ENCODE measurements at places on chromosomes 4 and X.

GRCh38 chrX:136694431-136695087 is 46.6 kb downstream of the CD40LG start:
- DNase-seq: no peak

DNA sequence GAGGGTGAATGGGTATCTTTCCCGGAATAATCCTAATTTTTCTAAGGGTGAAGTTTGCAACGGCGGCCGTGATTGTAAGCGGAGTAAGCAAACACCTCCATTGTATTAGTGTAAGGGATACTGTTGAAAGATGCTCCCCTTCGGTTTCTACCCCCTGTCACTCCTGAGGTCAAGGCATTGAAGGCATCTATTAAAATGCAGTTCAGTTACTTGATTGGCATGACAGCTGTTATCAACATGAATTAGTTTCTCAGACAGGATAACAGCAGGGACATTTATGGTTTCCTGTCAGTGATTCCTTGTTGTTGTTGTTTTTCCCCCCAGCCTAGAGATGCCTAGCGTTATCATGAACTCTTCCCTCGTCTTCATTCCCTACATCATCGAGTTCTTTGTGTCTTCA is 552 bp downstream of the SLC25A14 start:
- DNase-seq: no peak

DNA sequence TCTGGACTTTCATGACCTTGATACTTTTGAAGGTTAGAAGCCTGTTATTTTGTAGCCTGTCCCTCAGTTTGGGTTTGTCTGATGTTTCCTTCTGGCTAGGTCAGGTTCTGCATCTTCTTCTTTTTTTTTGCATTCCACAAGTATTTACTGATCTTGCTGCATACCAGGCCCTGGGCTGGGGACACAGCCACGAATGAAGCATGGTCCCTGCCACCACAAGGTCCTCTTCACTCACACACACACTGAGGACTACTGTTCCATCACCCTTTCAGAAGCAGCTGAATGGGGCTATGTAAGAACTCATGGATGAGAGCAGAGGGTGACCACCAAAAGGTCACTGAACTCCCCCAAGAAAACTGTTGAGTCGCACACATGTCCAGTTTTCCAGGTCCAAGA is 39.2 kb downstream of the USP11 start:
- DNase-seq: no peak

- no peak for DNase-seq
Measured at GRCh38 chrX:143363419-143363818, 153.9 kb downstream of the SPANXN3 start.

- no peak for DNase-seq
Measured at GRCh38 chrX:70038515-70038914, 11.2 kb downstream of the AWAT2 start.
